NCI-H1436 treated with DMSO at 0.1 percent for 48 hours (cell line): ENCODE measurements at places on chromosomes 12 and 14.
A peak's percentile ranks its signal among the peaks of the same experiment; 100 is the strongest.

- DNase-seq: no peak
Measured at GRCh38 chr12:83128540-83128939, 441.8 kb downstream of the TMTC2 start.

GRCh38 chr12:109302770-109303169, 6.3 kb downstream of the FOXN4 start:
- no peak for DNase-seq

DNA sequence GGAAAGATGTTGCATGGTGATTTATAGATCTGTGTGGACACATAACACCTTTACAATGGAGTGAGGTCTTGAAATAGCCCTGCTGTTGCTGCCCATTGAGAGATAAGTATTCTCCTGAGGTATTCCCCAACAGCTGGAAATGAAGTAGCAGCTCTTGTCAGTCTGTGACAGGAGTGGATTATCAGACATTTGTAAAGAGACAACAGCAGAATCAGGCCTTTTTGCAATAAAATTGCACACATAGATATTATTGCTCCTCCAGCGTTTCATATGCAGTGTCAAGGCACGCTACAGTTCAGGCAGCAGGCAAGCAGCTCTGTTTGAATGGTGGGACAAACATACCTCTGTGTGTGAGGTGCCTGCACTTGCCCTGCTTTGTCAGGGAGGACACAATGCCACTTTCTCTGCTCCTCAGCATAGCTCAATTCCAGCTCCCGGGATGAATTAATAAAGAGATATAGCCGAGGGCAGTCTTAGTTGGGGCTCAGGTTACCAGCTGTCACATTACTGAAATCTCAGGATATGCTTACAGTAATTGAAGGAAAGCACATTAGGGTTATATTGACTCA, 49.4 kb downstream of the BICD1 start:
- DNase-seq: no peak

DNA sequence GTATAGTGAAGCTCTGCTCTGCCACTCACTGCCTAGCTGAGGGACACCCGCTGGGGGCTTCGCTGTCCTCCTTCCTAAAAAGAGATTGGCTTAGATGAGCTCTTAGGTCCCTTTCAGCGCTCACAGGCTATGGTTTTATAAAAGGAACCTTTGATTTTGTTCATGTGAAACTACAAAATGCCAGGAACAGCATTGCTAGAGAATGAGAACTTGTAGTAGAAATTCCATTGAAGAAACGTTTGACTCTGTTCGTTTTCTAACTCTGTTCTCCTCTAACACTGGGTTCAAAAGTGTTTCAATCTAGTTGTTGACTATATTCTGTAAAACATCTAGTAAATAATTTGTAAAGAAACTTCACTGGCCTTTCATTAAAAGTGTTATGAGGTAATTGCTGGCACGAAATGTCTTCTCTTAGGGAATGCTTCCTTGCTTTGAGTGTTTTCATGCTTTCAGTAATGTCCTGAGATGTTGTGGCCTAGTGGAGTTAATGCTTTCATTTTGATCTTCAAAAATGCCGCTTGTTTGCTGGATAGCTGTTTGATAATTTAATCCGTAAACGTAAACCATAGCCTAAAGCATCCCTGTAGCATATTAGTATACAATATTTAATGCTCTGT, 1.6 kb downstream of the MARK3 start:
- DNase-seq: no peak

DNA sequence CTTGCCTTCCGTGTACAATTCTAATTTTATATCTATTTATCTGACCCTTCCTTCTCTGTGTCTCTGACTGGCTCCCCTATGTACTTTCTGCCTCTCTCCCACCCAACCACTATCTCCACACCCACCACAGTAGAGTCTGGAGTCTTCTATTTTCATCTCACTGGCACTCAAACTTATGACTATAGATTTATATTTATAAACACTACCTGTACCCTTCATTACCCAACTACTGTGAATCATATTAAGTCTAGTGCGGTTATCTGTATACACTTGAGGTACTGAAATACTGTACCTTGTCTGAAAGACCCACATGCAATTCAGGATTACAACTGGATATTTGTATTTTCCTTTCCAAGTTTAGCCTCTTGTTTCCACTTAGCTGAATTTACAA, 36.1 kb downstream of the ATP2B1 start:
- DNase-seq: no peak

GRCh38 chr12:12461923-12462315, 100.7 kb downstream of the DUSP16 start:
- no peak for DNase-seq

DNA sequence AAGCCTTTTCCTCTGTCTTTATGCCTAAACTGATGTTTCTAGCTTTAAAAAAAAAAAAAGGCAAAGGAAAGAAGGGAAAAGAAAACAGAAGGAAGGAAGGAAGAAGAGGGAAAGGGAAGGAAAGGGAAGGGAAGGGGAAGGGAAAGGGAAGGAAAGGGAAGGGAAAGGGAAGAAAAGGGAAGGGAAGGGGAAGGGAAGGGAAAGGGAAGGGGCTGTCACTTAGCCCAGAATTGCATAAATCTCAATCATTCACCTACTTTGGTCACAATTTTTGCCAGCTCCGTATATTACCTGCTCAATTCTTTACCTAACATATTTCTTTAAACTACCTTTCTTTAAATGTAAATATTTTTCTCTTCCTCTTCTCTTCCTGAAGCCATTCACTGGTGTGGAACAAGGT, 26.8 kb downstream of the CIT start:
- DNase-seq: no peak

GRCh38 chr12:57529831-57530230, 7.2 kb downstream of the MBD6 start:
- DNase-seq: no peak

GRCh38 chr14:49940808-49941421, 48.0 kb downstream of the ARF6 start:
- DNase-seq: no peak

GRCh38 chr12:29201296-29201695, 52.2 kb downstream of the FAR2 start:
- DNase-seq: no peak

GRCh38 chr12:113727651-113728061, 238.5 kb downstream of the RBM19 start:
- no peak for DNase-seq

DNA sequence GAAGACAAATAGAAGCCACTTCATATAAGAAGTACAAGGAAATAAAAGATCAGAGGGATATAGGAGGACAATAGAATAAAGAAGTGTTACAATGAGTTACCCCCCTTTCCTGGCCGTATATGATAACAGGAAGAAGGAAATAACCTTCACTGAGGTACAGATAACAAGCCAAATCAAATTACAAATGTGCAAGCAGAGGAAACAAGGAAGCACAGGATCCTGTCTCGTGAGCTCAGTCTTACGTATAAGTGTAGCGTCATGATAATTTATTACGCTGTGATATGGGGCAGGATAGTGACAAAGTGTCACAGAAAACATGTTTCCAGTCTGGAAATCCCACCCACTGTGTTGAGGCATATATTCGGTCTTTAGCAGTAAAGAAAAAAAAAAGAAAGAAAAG, 26.5 kb downstream of the CRACR2A start:
- DNase-seq: no peak

GRCh38 chr14:39393289-39393688, 38.9 kb downstream of the FBXO33 start:
- no peak for DNase-seq

DNA sequence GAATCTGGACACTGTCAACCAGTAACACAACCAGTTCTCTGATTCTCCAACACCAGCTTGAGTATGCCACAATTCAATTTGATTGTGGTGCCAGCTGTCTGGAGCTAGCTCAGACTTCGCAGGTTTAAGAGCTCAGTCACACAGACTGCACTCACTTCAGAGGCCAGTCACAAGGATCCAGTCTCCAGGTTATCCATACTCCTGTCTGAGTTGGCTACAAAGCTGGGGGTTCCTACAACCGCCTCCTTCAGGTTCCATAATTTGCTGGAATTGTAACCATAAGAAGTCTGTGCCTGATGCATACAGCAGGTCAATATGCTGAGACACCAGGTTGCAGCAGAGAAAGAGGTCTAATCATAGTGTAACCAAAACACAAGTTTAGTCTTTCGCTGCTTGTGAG, 70.5 kb upstream of the CPSF6 start:
- no peak for DNase-seq

- no peak for DNase-seq
Measured at GRCh38 chr12:3743803-3744202, 9.1 kb downstream of the CRACR2A start.

GRCh38 chr12:24596768-24597388, 352.0 kb downstream of the BCAT1 start:
- peak; percentile 53 for DNase-seq
